ENCODE measurements at places on chromosomes 6 and 20.

- no peak overlapping the region for H3K27ac ChIP-seq
- no peak overlapping the region for H3K4me3 ChIP-seq
- no peak for DNase-seq
These were observed 64.0 kb downstream of the CTCFL start for GRCh38 chr20:57460781-57461465.

GRCh38 chr20:51249781-51250180 is 226.9 kb upstream of the KCNG1 start:
- H3K4me1 ChIP-seq, result no peaks in the 10 kb centered on the region
- no peaks in the 10 kb centered on the region for H3K36me3 ChIP-seq
- H3K4me3 ChIP-seq, result no peak overlapping the region
- no peak for DNase-seq

DNA sequence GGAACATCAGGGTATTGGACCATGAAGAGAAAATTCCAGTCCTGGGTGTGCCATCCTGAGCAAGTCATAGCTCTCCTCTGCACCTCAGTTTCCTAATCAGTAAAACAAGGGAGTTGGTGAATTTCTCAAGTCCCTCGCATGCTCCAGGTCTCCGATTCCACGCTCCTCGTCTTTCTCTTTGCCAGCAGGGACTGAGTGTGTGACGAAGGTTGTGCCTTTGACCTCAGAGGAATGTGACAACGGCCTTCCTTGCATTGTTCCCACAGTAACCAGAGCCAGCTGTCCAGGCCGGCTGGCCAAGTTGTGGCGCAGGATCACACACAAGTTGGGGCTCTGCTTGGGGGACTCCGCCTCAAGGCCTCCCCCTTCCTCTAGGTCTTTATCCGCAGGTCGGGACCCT is 217.3 kb downstream of the ATXN1 start:
- no peak overlapping the region for H3K27ac ChIP-seq
- peaks cover 44% of the 10 kb centered on the region for H3K36me3 ChIP-seq
- H3K4me1 ChIP-seq, result peaks cover 36% of the 10 kb centered on the region
- no peak for DNase-seq
- no peaks in the 10 kb centered on the region for H3K27me3 ChIP-seq
- no peak overlapping the region for H3K4me3 ChIP-seq

- peaks cover 12% of the 10 kb centered on the region for H3K4me1 ChIP-seq
- no peak overlapping the region for H3K4me3 ChIP-seq
- H3K27ac ChIP-seq, result no peak overlapping the region
- no peaks in the 10 kb centered on the region for H3K36me3 ChIP-seq
- peak; percentile 75 for DNase-seq
These were observed 77.9 kb upstream of the RALY start for GRCh38 chr20:33915726-33916331.

DNA sequence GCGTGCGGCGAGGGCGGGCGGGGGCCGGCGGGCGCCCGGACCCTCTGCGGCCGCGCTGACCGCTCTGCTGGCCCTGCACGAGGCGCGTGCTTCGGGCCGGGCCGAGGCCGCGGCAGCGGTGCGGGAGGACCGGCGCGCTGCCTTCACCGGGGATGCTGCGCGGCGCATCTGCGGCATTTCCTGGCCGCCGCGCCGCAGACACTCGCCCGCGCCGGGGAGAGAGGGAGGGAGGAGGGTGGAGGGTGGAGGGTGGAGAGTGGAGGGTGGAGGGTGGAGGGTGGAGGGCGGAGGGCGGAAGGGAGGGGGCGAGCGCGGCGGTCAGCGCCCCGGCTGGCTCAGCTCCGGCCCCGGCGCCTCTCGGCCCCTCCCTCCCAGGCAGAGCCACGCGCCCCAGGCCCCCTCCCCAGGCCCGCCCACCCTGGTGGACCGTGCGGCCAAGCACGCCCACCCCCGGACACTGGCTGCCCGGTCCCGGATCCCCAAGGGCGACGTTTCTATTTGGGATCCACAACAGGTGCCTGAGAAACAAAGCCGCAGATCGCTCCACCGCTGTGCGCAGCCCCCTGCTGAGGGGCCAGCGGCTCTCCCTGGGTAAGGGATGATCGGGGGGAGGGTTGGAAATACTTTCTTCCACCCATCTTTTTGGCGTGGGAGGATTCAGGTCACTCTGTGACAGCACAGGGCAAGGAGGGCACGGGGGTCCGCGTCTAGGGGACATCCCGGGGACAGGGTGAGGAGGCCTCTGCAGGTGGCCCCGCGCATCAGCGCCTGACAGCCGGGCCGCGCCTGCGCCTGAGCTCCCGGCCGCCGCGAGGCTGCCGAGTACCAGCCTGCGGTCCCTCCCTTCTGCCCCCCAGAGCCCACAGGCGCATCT is 111.2 kb upstream of the BEND6 start:
- H3K4me1 ChIP-seq, result peaks cover 6% of the 10 kb centered on the region
- peak overlapping the region; percentile 71 for H3K4me3 ChIP-seq
- H3K27me3 ChIP-seq, result peaks cover 69% of the 10 kb centered on the region
- peak; percentile 70 for DNase-seq
- no peak overlapping the region for H3K27ac ChIP-seq
- no peaks in the 10 kb centered on the region for H3K36me3 ChIP-seq

- DNase-seq, result peak; percentile 89
- H3K4me3 ChIP-seq, result peak overlapping the region; percentile 54
- peak overlapping the region; percentile 90 for H3K27ac ChIP-seq
- H3K4me1 ChIP-seq, result peaks cover 53% of the 10 kb centered on the region
- no peaks in the 10 kb centered on the region for H3K36me3 ChIP-seq
These were observed 96.0 kb upstream of the CNKSR3 start for GRCh38 chr6:154606457-154606856.

GRCh38 chr6:16551466-16551865 is 209.8 kb downstream of the ATXN1 start:
- no peak for DNase-seq
- H3K27ac ChIP-seq, result no peak overlapping the region
- H3K4me3 ChIP-seq, result no peak overlapping the region
- peaks cover 3% of the 10 kb centered on the region for H3K4me1 ChIP-seq
- peaks cover 52% of the 10 kb centered on the region for H3K36me3 ChIP-seq

GRCh38 chr6:414447-414846 is 22.9 kb downstream of the IRF4 start:
- H3K4me1 ChIP-seq, result peaks cover 48% of the 10 kb centered on the region
- H3K27ac ChIP-seq, result peak overlapping the region; percentile 34
- H3K4me3 ChIP-seq, result no peak overlapping the region
- no peak for DNase-seq
- peaks cover 63% of the 10 kb centered on the region for H3K36me3 ChIP-seq
- H3K27me3 ChIP-seq, result no peaks in the 10 kb centered on the region

DNA sequence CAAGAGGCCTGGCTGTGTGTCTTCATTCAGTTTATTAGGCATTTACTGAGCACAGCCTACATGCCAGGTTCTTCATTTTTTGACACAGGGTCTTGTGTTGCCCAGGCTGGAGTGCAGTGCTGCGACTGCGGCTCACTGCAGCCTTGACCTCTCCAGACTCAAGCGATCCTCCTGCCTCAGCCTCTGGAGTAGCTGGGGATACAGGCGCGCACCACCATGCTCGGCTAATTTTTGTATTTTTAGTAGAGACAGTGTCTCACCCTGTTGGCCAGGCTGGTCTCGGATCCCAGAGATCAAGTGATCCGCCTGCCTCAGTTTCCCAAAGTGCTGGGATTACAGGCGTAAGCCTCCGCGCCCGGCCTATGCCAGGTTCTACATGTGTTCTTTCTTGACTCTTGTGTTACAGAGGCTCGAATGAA is 601 bp upstream of the ATRN start:
- peaks cover 9% of the 10 kb centered on the region for H3K36me3 ChIP-seq
- peak overlapping the region; percentile 87 for H3K27ac ChIP-seq
- no peaks in the 10 kb centered on the region for H3K27me3 ChIP-seq
- DNase-seq, result no peak
- peaks cover 38% of the 10 kb centered on the region for H3K4me1 ChIP-seq

GRCh38 chr6:85867595-85867994 is 224.9 kb upstream of the SYNCRIP start:
- DNase-seq, result no peak
- no peak overlapping the region for H3K4me3 ChIP-seq
- H3K36me3 ChIP-seq, result no peaks in the 10 kb centered on the region
- H3K27me3 ChIP-seq, result peaks cover 4% of the 10 kb centered on the region

DNA sequence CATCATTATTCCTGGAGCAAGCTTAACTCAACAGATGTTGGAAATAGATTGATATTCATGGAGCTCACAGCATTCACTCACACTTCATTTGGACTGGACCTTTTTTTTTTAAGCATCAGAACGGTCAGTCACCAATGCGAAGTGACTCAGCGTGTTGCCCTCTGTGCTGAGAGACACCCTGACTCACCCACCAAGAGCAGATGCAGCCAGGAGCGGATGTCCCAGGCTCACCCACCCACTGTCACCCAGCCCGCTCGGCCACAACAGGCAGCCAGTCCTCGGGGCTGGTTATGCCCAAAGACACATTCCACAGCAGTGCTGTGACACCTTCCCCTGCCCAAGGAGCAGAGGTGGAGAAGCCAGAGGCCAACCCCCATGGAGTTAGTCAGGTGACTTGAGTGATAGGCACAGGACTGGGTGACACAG is 15.7 kb downstream of the RNASET2 start:
- H3K27me3 ChIP-seq, result no peaks in the 10 kb centered on the region
- peaks cover 97% of the 10 kb centered on the region for H3K36me3 ChIP-seq
- DNase-seq, result no peak
- peaks cover 76% of the 10 kb centered on the region for H3K4me1 ChIP-seq
- no peak overlapping the region for H3K4me3 ChIP-seq
- peak overlapping the region; percentile 96 for H3K27ac ChIP-seq

- H3K4me3 ChIP-seq, result no peak overlapping the region
- peaks cover 34% of the 10 kb centered on the region for H3K27me3 ChIP-seq
- H3K27ac ChIP-seq, result no peak overlapping the region
These were observed 53.8 kb upstream of the FOXP4 start for GRCh38 chr6:41492261-41492891.

GRCh38 chr6:117440706-117441525 is 15.2 kb upstream of the ROS1 start:
- H3K36me3 ChIP-seq, result no peaks in the 10 kb centered on the region
- peaks cover 56% of the 10 kb centered on the region for H3K27me3 ChIP-seq
- no peak for DNase-seq
- no peaks in the 10 kb centered on the region for H3K4me1 ChIP-seq
- no peak overlapping the region for H3K27ac ChIP-seq

DNA sequence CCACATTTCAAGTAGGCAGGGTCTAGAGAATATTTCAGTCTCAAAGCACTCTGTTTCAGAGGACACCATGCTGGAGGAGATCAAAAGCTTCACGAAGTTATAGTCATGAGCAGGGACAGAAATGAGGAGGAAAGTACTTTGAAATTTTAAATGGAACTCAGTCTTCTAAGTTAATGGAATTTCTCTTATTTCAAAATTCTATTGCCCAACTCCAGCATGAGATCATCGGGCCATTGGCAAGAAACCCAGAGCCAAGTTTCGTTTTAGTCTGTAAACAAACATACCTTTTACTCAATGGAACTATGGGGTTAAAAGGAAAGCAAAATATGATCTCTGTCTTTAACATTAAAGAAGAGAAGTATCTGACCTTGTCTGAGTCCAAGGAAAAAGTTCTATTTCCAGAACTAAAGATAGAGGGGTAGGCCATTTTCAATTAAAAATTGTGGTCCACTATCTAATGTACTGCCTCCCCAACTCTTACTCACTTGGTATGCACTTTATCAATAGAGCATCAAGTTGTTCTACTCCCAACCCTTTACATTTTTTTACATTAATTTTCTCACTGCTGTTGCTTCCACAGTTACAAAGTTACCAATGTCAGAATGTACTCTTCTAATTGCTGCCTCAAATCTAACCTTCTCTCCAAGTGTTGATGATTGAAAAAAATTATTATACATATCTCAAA is 235.3 kb upstream of the NRSN1 start:
- no peak for DNase-seq
- H3K4me3 ChIP-seq, result no peak overlapping the region
- H3K27me3 ChIP-seq, result no peaks in the 10 kb centered on the region
- no peak overlapping the region for H3K27ac ChIP-seq
- no peaks in the 10 kb centered on the region for H3K4me1 ChIP-seq

DNA sequence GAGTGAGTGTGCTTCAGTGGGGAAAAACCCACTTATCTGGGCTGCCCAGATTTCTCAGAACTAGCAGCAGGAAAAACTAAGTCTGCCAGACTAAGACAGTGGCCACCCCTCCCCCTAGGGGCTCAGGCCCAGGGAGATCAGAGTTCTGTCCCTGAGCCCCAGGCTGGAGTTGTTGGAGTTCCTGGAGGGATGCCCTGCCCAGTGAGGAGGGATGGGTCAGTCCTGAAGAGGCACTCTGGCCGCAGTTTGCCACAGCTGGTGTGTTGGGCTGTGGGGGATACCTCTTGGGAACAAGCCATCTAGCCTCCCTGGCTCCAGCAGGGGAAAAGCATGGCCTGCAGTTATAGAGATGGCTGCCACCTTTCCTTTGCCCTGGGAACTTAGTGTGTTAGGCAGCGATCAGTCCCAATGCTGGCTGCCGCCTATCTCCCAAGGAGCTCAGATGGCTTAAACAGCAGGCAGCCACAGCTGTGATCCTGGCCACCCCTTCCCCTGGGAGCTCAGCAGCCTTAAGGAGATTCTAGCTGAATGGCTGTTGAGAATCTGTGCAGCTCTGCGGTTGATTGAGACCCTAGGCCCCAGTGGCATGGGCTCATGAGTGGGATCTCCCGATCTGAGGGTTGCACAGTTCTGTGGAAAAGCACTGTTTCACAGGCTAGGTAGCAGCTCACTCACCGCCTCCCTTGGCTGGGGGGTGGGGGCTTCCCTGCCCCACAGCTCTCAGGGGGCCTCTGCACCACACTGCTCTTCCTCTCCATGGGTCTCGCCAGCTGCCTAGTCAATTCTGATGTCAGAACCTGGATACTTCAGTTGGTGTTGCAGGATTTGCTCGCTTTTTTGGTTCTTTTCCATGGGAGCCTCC is 13.2 kb downstream of the SIRPG start:
- no peaks in the 10 kb centered on the region for H3K27me3 ChIP-seq
- H3K36me3 ChIP-seq, result peaks cover 50% of the 10 kb centered on the region
- no peak overlapping the region for H3K4me3 ChIP-seq
- no peak overlapping the region for H3K27ac ChIP-seq
- no peak for DNase-seq
- H3K4me1 ChIP-seq, result peaks cover 56% of the 10 kb centered on the region

DNA sequence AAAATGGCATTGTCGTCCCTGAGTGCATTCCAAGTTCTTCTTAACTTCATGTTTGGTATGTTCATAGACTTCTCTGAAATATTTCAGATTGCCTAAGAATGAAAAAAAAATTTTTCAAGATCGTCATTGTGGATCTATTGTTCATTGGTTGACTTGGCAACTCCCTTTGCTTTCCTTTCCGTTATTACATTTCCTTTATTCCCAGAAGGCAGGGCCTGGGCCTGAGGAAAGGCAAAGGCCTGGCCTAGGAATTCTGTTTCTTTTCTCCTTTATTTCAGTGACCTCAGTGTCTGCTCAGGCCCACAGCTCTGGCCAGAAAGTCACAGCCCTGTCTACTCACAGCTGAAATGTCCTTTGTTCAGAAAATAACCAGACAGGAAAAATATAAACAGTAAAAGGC is 401.6 kb upstream of the PLCB4 start:
- peaks cover 10% of the 10 kb centered on the region for H3K4me1 ChIP-seq
- no peaks in the 10 kb centered on the region for H3K36me3 ChIP-seq
- no peak for DNase-seq
- H3K27ac ChIP-seq, result no peak overlapping the region
